ENCODE measurements at places on chromosomes 2 and 18. TPM values are rescaled to one million over a fixed set of nuclear protein-coding genes. Genes with fewer than 3 reads are reported as not detected.

Gene MRPL30
- 23.8 TPM for total RNA-seq

Gene CYS1
- total RNA-seq: 23.3 TPM

Gene SERPINB13
- not detected for total RNA-seq

Gene RASGRP3
- total RNA-seq: 4.7 TPM

Gene FBXO15
- total RNA-seq: not detected

Gene UPP2
- total RNA-seq: not detected

Gene ZBTB7C
- total RNA-seq: 6.3 TPM

Gene EGR4
- total RNA-seq: 0.17 TPM

Gene MYO7B
- not detected for total RNA-seq

Gene NCKAP5
- total RNA-seq: 0.33 TPM

Gene SP140
- total RNA-seq: 2.5 TPM

Gene PKDCC
- 198 TPM for total RNA-seq

Gene CPS1
- 2.0 TPM for total RNA-seq

Gene LGALSL
- total RNA-seq: 18.7 TPM

Gene MSH2
- 8.7 TPM for total RNA-seq

Gene PSD4
- 3.8 TPM for total RNA-seq

Gene EPHA4
- 25.9 TPM for total RNA-seq

Gene ATG4B
- total RNA-seq: 64.0 TPM

Gene RAMP1
- total RNA-seq: 233 TPM

Gene ANKRD30B
- total RNA-seq: not detected

Gene FTCDNL1
- 2.5 TPM for total RNA-seq

Gene KANSL1L
- total RNA-seq: 29.7 TPM

Gene GPR39
- total RNA-seq: 1.3 TPM
